ENCODE measurements at places on chromosomes 13 and 19.
A peak's percentile ranks its signal among the peaks of the same experiment; 100 is the strongest.

DNA sequence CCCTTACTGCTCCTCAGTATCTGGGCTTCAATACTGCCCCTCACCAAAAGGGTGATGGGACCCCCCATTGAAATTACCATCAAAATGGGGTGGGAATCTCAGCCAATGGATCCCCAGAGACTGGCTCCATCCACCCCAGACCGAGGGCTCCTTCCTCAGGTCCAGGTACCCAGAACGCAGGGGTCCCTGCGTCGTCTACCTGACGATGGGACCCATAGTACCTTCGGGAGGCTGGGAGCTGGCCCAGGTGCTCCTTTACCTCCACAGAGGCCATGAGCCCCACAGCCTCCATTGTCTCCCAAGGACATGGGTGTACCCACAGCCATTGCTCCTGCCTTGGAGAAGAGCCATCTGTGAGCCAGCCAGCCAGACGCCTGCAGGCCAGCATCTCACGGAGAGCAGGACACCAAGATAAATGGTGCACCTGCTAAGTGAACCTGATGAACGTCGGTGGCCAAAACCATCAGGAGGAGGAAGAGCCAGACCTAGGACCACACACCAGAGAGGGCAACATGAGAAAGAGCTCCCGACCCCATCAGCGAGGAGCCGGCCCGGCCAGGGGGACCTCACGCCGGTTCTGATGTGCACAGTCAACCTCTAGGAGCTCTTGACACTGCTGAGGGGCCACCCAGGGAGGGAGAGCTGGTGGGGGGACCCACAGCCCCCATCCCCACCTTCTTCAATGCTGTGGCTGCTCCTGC is 156.8 kb upstream of the SOX1 start:
- DNase-seq: no peak

DNA sequence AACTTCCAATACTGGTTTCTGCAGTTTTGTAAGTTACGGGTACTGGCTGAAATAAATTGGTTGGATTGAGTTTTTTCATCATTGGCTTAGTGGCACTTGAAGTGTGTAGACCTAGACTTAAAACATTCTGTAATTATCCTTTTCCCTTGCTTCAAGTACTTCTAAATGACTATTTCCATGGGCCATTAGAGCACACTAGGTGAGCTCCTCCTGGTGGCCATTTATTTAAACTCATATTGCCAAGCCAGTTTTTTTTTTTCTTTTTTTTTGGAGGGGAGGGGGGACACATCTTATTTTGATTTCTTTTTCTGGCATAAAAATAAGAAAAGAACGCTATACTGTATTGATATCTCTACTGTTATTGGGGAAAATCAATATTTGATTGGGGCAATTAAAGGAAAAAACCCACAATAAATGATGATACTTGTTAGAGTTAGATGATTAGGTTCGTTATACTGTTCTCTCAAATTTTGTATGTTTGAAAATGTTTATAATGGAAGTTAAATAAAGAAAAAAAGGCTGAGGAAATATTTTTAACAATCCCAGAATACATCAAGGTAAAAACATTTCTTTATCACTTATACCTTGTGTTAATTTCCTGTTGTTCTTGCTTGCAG is 82.9 kb downstream of the PDS5B start:
- no peak for DNase-seq

DNA sequence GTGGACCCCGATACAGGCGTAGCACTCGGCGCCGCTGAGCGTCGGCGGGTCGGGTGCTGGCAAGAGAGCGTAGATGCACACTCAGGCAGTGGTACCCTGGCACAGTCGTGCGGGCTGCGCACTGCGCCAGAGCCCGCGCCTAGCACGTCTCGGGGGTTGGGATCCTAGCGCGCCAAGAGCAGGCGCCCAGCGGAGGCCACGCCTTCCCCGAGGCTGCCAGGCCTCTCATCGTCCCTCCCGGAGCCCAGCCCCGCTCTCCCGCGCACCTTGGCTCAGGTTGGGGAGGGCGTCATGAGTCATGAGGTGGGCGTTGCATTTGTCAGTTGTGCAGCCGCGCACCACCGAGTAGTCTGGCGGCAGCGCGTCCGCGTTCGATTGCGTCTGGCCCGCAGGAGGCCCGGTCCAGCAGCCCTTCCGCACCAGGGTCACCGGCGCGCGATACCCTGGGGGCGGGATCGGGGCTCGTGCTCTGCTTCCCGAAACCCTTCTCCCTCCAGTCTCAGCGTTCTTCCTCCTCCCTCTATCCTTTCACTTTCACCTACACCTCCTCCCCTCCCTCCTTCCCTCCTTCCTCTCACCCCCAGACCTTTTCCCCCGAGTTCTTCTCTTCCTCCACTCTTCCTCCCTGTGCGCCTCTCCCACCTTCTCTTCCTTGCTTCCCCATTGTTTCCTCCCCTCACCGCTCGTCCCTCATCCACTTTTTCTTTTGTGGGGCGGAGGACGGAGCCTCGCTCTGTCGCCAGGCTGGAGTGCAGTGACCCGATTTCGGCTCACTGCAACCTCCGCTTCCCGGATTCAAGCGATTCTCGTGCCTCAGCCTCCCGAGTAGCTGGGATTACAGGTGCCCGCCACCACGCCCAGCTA is 3.5 kb downstream of the LYPD5 start:
- DNase-seq: peak; percentile 87

DNA sequence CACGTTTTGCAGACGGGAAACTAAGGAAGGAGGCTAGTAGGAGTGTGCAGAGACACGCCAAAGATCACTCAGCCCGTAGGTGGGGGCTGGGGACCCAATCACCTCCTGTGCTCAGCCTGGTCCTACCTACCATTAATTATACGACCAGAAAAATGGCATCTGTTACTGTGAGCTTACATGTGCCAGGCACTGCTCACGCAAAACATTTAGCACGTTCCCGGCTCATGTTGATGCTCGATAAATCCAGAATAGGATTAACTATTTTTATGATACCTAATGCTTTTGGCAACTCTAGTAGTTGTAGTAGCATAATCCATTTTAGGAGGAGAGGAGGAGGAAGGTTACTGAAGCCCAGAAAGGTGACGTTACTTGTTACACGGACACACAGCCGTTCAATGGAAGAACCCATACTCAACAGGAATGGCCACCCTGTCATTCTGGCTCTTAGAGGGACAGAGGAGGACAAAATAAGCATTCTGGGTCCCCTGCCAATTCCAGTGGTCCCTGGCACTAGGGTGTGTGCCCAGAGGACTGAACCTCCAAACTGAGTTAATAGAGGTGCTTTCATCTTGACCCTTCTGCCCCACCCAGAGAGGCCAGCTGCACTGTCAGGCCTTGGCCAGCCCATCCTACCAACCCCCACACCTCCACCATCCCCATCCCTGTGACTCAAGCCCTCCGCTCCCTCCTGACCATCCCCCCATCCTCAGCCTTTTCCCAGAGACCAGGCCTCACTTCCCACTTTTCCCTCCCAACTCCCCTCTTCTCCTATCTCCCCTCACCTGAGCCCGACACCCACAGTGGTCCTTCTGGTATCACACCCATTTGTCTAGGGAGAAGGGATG is 5.0 kb upstream of the EML2 start:
- no peak for DNase-seq

- DNase-seq: no peak
Observed at GRCh38 chr19:15885919-15886318, 12.0 kb downstream of the CYP4F2 start.

GRCh38 chr19:47143322-47144073 is 12.9 kb downstream of the SAE1 start:
- DNase-seq: no peak

GRCh38 chr13:111295886-111296285 is 24.6 kb upstream of the TEX29 start:
- DNase-seq: no peak

- no peak for DNase-seq
Observed at GRCh38 chr19:40539070-40539469, 37.6 kb upstream of the SHKBP1 start.

GRCh38 chr19:38993271-38993670 is 17.7 kb upstream of the FBXO17 start:
- no peak for DNase-seq

- DNase-seq: no peak
Observed at GRCh38 chr19:14676762-14677161, 2.1 kb upstream of the ADGRE3 start.
